ENCODE measurements at places on chromosomes 11 and 22.

- DNase-seq, result no peak
Observed at GRCh38 chr11:70921804-70922203, 330.6 kb downstream of the SHANK2 start.

GRCh38 chr11:46162700-46163099 is 41.4 kb upstream of the PHF21A start:
- DNase-seq, result no peak

- DNase-seq, result no peak
Observed at GRCh38 chr11:65380460-65381119, 1.9 kb downstream of the SLC25A45 start.

DNA sequence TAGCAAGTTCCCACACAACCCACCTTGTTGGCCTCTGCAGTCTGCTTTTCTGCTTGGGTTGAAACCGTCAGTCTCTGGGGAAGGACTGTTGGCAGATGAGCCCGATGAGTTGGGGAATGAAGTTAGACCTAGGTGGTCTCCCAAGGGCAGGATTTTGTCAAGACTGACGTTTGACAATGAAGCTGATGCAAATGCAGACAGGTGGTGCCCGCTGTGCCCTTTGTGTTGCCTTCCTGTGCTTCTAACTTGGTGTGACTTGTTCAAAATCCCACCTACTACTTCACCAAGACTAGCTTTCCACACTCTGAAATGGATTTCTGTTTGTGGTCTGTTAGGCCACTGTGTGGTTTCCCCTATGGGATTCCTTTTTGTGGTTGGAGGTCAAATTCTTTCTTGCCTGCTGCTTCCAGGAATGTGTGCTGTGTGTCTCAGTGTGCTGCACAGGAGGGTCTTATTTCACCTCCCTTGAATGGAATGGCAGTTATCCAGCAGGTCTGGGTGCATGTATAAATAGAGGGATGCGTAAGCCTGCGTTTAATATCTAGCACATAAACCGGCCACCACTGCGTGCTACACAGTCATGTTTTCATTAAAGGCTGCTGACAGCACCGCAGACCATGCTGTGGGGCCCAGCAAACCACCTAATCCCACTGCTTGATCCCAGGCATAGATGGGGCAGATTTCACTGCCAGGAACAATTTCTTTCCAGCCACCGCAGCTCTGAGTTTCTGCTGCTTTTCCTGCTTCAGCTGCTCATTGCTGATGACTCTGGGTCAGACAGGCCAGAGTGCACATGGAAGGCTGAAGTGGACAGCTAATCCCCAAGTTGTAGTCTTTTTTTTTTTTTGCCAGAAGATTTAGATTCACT is 44.8 kb downstream of the ADAMTS8 start:
- DNase-seq, result peak; percentile 81

DNA sequence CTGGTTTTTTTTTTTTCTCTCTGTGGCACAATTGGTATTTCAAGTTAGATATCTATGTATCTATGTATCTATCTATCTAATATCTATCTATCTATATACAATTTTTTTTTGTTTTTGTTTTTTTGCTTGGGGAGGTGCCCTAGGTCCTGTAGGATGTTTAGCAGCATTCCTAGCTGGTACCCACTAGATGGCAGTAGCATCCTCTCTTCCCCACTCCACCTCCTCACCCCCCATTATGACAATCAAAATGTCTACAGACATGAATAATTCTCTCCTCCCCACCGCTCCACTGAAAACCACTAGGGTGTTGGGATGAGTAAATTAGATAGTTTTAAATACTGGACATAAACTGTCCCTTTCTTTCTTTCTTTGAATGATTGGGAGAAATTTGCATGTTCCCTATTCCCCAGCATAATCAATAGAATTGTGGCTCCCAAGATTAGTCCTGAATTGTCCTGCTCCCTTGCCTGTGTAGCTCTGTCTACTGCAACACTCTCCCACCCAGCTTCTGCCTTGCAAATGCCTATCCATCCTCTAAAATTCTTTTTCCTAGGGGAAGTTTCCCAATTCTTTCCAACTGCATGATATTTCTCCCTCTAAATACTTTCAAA is 1152.4 kb downstream of the LRRC4C start:
- DNase-seq, result no peak

- peak; percentile 58 for DNase-seq
Observed at GRCh38 chr22:29205594-29206371, at the start of gene EMID1. Gene EMID1 (plus strand): TSS chr22:29205896. CDS start chr22:29206039, 143 bp downstream.
